ENCODE measurements at places on chromosomes 13 and 19.
A peak's percentile ranks its signal among the peaks of the same experiment; 100 is the strongest.

GRCh38 chr13:47481536-47481935 is 519.5 kb downstream of the SUCLA2 start:
- no peak for DNase-seq

DNA sequence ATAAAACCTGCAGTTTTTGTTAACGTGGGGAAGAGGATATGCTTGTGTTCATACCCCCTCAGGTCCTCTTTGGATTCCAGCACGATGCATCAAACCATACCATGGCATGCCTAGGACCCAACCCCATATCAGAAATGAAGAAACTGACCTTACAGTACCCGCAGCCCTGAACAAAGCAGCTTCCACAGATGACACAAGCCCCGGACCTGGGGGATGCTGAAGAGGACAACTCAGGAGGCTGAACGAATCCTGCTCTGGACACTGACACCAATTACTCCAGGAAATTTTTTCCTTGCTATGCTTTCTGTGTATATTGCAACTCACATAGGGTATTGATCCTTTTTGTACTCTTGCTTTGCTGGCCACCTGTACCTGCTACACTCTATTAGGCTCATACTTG is 129.6 kb downstream of the ZNF675 start:
- no peak for DNase-seq

DNA sequence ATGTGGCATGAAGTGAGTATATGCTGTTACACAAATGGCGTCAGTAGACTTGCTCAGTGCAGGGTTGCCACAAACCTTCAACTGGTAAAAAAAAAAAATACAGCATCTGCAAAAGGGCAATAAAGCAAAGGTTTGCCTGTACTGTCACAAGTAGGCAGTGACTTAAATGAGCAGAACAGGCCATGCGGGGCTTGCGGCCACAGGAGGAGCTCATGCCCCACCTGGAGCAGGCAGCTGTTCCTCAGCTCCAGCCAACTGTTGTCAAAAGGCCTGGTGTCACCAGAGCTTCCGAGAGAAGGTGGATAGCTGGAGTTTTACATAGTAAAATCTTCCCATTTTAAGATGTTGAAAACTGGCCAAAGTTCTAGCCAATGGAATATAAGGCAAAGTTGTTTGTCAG is 7.7 kb downstream of the ATP7B start:
- no peak for DNase-seq

GRCh38 chr13:40660692-40661091 is 5.7 kb downstream of the FOXO1 start:
- no peak for DNase-seq

DNA sequence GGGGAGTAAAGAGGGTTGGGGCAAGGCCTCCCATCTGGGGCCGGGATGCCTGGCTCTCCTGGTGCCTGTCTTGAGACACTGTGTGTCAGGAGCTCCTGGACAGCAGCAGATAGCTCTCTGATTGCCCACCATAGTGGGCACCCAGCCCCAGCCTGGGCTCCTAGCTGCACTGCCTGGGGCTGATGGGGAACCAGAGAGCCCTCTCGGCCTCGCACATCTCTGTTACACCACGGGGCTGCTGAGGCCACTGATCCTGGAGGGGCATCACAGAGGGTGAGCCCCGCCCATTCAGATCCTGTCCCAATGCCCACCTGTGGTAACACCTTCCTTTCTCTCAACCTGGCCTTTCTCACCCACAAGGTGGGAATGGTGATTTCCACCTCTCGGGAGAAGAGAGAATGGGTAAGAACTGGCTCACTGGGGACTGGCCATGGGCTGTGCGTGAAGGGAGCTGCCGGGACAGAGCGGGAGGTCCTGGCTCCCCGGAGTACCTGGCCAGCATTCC is 135.9 kb downstream of the URI1 start:
- no peak for DNase-seq

- no peak for DNase-seq
These were observed 10.0 kb downstream of the AKAP8 start for GRCh38 chr19:15369594-15369891.

DNA sequence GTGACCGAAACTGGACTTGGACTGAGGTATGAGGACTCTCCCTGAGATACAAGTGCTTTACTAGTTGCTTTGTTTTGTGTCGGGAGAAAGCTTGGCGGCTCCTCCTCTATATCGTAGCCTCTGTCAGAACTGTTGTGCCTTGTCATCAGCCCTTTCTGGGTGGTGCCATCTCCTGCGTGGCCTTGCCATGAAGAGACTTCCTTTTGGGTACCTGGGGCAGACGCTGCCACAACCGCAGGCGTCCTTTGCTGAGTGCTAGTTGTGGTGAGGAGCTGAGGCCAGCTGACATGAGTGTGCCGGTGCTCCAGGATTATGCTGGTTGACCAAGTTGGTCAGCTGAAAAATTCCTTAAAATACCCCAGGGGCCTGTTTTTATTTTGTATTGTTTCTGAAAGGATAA is 124.5 kb downstream of the AKAP11 start:
- no peak for DNase-seq

- peak; percentile 84 for DNase-seq
These were observed 1.6 kb downstream of the MEX3D start for GRCh38 chr19:1566392-1567115.

DNA sequence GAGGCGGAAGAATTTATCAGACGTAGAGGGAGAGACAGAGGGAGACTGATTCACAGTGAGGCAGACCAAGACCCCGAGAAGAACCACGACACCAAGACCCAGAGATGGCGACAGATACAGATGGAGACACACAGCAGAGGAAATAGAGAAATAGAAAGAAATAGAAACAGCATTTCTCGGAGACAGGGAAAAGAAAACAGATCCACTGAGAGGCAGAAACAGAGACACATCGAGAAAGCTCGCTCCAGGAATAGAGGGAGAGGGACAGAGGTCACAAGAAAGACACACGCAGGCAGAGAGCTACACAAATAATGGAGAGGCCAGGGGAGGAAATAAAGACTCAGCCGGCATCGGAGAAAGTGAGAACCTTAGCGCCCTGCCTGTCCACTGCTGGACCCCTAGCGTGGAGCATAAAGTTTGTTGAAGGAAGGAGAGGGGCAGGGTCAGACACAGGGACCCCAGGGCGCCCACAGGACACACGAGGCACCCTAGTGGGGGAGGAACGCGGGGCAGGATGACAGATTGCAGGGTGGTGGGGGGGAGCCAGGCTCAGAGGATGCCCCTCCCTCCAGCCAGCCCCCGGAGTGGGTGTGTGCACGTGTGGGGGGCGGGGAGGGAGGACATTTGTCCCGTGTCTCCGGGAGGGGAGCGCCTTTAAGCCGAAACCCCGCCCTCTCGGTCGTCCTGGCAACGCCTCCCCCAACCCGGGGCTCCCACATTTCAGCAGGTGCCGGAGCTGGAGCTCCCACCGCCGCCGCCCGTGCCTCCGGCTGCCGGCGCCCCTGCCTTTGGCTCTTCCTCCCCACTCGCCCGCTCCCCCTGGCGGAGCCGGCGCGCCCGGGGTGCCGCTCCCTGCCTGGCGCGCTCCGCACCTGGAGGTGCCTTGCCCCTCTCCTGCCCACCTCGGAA is at the start of gene PRKCG:
PRKCG (plus strand) TSS at position 716 of the 909 bp plus-strand sequence. CDS start 298 bp downstream, outside the sequence.
- peak; percentile 78 for DNase-seq

- DNase-seq = no peak
These were observed 8.0 kb downstream of the DPP9 start for GRCh38 chr19:4715529-4716221.

DNA sequence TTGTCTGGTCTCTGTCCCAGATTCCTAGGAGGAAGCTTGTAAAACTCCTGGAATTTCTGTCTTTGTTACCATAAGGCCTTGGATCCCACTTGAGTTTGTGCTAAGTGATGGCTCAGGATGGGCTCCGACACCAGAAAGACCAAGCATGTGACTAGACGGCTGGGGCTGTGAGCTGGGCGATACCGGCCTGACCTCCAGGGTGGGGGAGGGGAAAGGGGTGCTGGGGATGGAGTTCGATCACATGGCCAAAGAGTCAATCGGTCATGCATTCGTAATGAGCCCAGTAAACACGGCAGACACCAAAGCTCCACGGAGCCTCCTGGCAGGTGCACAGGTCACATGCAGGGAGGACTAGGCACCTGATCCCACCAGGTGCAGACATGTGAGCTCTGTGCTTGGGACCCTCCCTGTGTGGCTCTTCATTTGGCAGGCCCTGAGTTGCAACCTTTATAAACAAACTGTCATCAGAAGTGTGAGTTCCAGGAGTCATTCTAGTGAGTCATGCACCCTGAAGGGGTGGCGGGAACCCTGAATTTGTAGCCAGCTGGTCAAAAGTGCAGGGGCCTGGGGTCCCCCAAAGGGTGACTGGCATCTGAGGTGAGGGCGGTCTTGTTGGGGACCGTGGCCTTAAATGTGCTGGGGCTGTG is 27.1 kb downstream of the ELAVL1 start:
- DNase-seq = no peak

DNA sequence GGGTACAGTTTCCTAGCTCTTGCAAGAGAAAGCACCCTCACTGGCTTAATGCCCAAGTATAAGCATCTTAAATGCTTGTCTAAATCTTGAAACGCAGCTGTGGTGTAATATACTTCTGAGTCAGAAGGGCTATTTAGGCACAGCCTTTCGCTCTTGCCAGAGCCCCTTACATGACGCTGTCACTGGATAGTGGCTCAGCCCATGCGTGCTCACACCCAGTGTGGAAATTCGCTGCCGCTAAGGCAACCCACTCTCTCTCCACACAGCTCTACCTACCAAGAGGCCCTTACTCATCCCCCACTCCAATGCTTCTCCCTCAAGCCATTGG is 24.0 kb downstream of the UQCRFS1 start:
- DNase-seq = no peak

DNA sequence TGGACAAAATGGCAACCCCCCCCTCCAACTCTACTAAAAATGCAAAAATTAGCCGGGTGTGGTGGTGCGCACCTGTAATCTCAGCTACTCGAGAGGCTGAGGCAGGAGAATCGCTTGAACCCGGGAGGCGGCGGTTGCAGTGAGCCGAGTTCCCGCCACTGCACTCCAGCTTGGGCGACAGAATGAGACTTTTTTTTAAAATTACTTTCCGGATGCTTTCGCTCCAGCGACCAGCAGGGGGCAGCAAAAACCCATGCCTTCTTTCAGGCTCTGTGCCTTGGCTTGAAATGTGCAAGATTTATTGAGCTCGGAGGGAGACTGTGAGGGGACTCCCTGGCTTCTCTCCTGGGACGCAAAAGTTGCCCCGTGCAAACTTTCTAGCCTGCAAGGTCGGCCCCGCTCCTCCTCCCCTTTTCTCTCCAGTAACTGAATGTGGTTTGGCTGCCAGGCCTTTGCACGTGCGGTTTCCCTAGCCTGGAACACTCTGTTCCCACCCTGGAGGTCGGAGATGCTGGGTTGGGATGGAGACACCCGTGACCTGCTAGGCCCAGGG is 61.4 kb upstream of the NFIC start:
- DNase-seq = peak; percentile 78

GRCh38 chr19:12668932-12669269 is 2.3 kb downstream of the WDR83 start:
- no peak for DNase-seq
